Esophagus muscularis mucosa (tissue), 4 donors: ENCODE measurements at places on chromosomes 4 and X. TPM values are rescaled to one million over a fixed set of nuclear protein-coding genes. Genes with fewer than 3 reads are reported as not detected.

- peaks cover 16% of the 10 kb centered on the region for H3K4me1 ChIP-seq
- no peaks in the 10 kb centered on the region for H3K36me3 ChIP-seq
- no peaks in the 10 kb centered on the region for H3K27me3 ChIP-seq
- H3K4me3 ChIP-seq = peak overlapping the region; percentile 60
- peak overlapping the region; percentile 58 for H3K27ac ChIP-seq
- no peak for DNase-seq
These were observed 1.0 kb downstream of the NHSL2 start for GRCh38 chrX:71911731-71912050.

- H3K36me3 ChIP-seq = no peaks in the 10 kb centered on the region
- no peak overlapping the region for H3K27ac ChIP-seq
- no peak overlapping the region for H3K4me3 ChIP-seq
- DNase-seq = no peak
- H3K27me3 ChIP-seq = no peaks in the 10 kb centered on the region
These were observed 16.3 kb upstream of the DRD5 start for GRCh38 chr4:9765091-9765490.

DNA sequence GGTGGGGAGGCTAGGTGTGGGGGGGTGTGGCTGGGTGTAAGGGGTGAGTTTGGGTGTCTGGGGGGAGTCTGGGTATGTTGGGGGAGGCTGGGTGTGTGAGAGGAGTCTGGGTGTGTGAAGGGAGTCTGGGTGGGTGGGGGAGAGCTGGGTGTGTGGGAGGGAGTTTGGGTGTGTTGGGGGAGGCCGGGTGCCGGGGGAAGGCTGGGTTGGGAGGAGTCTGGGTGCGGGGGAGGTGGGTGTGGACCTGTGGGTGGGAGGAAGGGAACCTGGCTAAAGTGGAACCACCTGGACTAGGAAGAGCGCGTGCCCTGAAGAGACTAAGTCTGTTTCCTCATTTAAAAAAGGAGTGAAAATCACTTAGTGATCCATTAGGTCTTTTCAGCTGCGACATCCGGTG is 18.3 kb downstream of the SPON2 start:
- no peak overlapping the region for H3K4me3 ChIP-seq
- H3K36me3 ChIP-seq = no peaks in the 10 kb centered on the region
- no peaks in the 10 kb centered on the region for H3K27me3 ChIP-seq
- DNase-seq = peak; percentile 60

- no peaks in the 10 kb centered on the region for H3K4me1 ChIP-seq
- no peaks in the 10 kb centered on the region for H3K27me3 ChIP-seq
- no peak overlapping the region for H3K27ac ChIP-seq
- H3K36me3 ChIP-seq = no peaks in the 10 kb centered on the region
- H3K4me3 ChIP-seq = no peak overlapping the region
- no peak for DNase-seq
These were observed 163.4 kb downstream of the ACTRT1 start for GRCh38 chrX:127888767-127889166.

DNA sequence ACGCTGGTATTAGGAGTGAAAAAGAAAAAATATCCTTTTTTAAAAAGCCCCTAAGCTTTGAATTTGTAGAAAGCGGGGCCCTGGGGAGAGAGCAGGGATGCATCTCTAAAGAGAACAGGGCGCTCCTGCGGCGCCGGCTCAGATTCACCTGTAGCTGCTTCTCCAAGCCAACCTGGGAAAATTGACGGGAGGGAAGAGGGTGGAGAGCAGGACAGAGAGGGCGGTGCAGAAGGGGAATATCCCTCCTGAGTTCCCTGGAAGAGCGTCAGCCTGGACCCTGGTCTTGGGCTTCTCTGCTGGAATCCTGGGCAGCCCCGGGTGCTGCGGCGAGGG is 776 bp upstream of the SOWAHD start:
- no peak overlapping the region for H3K27ac ChIP-seq
- no peak for DNase-seq
- no peaks in the 10 kb centered on the region for H3K36me3 ChIP-seq
- peaks cover 6% of the 10 kb centered on the region for H3K27me3 ChIP-seq
- peaks cover 16% of the 10 kb centered on the region for H3K4me1 ChIP-seq
- peak overlapping the region; percentile 50 for H3K4me3 ChIP-seq

DNA sequence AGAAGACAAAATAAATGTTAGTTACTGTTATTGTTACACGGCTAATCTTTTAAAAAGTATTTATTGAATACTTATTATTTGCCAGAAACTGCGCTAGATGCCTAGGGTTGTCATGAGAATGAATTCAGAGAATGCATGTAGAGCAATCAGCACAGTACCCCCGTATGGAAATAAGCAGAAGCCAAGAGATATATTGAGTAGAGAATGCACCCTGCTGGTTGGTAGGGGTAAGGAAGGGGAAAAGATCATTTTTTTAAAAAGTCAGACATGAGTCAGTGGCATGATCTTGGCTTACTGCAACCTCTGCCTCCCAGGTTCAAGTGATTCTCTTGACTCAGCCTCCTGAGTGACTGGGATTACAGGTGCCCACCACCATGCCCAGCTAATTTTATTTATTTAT is 13.1 kb upstream of the DRP2 start:
- DNase-seq = no peak
- peaks cover 17% of the 10 kb centered on the region for H3K4me1 ChIP-seq
- H3K36me3 ChIP-seq = no peaks in the 10 kb centered on the region
- H3K27ac ChIP-seq = no peak overlapping the region

GRCh38 chrX:25663701-25664100 is 474.4 kb upstream of the MAGEB18 start:
- no peaks in the 10 kb centered on the region for H3K27me3 ChIP-seq
- no peak overlapping the region for H3K4me3 ChIP-seq
- no peak for DNase-seq
- no peaks in the 10 kb centered on the region for H3K4me1 ChIP-seq

The SLC4A4 gene
- 1.2 TPM for total RNA-seq

The TMEM255A gene
- total RNA-seq = 4.5 TPM

The SHISA3 gene
- total RNA-seq = 18.5 TPM
